Cortex of kidney (tissue), 1 donor: ENCODE measurements at places on chromosomes 6 and 20.

DNA sequence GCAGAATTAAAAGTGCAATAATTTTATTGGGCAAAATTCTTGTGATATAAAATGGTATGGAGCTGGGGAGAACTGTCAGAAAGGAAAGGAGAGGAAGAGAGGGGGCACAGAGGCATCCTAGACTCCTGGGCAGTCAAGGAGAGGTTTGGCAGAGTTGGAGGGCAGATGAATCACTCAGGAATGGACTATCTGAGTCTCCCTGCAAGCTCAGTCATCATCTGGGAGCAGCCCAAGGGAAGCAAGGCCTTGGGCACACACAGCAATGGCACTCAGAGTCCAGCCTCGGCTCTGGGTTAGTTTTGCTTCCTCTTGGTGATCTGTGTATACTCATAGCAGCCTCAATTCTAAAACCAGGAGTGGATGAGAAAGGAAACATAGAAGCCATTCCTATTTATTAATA, 67.2 kb downstream of the SLC22A1 start:
- no peak for DNase-seq

- no peak for DNase-seq
Measured at GRCh38 chr20:63089051-63089907, 82.5 kb upstream of the BHLHE23 start.

GRCh38 chr6:27562027-27562410, 89.1 kb upstream of the ZNF184 start:
- DNase-seq: no peak

GRCh38 chr6:35011096-35012041, 122.3 kb downstream of the ANKS1A start:
- no peak for DNase-seq

DNA sequence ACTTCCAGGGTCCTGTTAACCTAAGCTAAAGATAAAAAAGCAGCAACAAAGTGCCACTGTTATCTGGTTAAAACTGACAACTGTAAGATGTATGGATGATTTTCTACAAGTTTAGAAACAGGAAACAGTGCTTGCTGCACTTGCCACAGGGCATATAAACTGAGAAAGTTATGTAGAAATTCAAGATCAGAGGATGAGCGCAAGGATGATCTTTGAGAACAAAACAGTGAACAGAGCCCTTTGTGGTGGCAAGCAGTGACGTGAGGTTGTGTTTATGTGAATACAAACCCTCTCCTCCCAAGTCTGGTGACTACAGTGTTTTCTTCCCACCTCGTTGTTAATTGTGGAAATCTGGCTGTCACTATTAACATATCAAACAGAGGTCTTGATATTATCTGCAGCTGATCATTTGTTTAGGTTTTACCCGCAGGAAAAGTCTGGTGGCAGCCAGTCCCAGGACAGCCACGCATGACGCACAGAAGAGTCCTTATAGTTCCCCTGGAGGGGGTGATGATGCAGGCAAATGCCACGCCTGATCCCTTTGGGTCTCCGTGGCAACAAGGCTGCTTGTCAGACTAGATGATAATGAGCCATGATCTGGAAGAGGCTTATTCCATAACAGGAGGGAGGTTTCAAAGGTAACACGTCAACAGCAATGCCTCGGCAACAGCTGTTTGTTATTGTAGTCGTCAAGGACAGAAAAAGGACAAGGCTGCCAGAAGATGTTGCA, 43.1 kb upstream of the TNFAIP3 start:
- no peak for DNase-seq

- no peak for DNase-seq
Measured at GRCh38 chr6:163417595-163417994, 3.1 kb downstream of the QKI start.

DNA sequence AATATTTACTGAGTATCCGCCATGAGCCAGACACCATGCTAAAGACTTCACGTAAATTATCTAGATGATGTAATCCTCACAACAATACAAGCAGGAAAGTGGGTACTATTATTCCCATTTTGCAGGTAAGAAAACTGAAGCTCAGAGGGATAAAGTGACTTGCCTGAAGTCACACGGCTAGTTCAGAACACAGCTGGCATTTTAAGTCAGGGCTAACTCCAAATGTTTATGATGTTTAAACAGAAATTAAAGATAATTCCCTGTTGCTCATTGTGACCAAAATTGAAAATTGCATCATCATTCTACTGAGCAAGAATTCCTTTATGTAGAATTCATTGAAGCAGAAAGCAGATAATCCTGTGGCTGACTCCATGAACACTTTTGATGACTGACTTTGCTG, 71.3 kb upstream of the STXBP5 start:
- no peak for DNase-seq

- DNase-seq: no peak
Measured at GRCh38 chr6:44234101-44235025, 11.0 kb downstream of the SLC29A1 start.

DNA sequence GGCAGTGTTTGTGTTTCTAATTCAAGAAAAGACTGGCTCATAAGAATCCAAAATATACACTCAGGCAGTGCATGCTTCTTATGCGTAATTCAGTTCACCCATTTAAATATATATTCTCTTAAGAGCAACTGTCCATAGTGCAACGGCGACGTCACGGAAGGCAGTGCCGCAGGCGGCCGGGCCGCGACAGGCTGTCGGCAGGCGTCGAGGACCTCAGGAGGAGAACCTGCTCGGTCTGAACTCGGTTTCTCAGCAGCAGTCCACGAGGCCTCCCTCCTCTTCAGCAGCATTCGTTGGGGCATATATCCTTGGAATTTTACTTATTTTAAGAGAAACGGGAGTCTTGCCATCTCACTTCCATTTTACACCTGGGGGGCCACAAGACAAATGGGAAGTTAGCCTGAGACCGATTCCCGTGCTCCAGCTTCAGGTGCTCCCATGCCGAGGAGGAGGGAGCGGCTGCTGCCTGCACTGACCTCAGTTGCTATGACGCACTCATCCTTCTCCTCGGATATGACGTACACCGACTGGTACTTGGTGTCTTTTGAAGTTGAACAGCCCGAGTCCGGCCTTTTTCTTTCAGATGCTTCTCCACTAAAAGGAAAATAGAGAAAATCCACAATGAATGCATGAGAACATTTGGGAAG, 8.2 kb downstream of the DLL1 start:
- no peak for DNase-seq

- DNase-seq: no peak
Measured at GRCh38 chr6:2944405-2945152, 26.8 kb downstream of the SERPINB6 start.

DNA sequence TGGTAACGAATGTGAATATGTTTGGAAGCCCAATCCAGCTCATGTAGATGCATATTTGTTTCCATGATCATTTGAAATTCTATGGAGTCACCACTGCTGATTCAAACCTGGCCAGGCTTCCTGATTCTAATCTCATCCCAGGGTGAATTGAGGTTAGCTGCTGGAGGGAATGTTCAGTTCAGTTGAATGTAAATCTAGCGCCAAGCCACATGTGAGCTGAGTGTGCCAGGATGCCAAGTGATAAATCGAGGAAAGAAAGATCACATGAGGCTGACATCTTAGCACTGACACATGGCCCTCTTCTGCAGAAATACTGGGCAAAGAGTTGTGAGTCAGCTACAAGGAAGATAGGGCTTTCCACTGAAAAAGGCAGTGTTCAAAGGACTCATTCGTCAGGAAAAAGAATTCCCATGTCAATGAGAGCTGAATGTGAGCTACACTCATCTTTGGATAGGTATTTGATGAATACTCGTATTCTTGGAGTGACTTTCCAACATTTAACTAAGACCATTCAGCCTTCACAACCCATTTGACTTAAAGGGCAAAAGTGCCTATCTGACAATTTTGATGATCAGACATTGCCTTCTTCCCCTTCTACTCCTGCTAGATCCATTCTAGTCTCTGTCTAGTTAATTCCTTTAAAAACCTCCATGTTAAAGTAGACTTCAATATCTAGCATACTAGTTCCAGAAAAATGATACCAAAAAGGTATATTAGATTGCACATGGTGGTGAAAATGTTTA, 172.1 kb downstream of the MTFR2 start:
- no peak for DNase-seq

- DNase-seq: no peak
Measured at GRCh38 chr6:81668615-81669047, 83.8 kb downstream of the TENT5A start.

GRCh38 chr20:33301192-33301930, 18.3 kb downstream of the BPIFB1 start:
- DNase-seq: no peak

GRCh38 chr6:141167945-141168344, 964.8 kb upstream of the GJE1 start:
- DNase-seq: no peak

DNA sequence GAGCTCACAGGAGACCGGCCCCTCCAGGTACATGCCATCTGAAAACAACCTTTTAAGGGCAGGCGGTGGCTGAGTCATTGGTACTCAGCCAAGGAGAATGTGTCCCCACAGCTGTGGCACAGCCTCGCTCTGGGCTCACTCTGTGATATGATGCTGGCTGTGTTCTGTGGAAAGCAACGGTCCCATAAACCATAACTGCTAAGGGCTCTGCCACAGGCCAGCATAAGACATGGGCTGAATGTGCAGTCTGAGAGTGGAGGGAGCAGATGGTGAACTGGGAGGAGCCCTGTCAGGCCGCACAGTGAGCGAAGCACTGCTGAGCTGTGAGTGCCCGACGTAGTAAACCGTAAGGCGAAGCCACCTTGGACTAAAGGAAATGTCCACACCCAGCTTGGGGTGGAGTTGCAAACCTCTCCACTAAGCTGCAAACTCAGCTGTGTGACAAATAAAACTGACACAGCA, 375.8 kb downstream of the THBS2 start:
- DNase-seq: no peak

- DNase-seq: no peak
Measured at GRCh38 chr6:127102299-127102698, 16.2 kb upstream of the RSPO3 start.

DNA sequence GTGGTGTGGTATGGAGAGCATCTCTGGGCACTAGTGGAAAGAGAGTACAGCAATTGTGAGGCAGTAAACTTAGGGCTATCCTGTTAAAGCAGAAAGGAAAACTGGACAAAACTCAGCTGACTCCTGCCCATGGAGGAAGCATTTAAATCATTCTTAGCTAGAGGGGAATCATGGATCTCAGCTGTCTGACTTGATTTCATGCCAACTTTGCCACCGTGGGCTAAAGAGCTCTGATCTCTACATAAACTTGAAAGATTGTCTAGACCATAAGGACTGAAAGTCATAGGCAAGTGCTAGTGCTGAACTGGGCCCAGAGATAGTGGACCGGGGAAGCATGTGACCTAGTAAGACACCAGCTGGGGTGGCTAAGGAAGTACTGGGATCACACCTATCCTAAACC, 651.8 kb downstream of the COL12A1 start:
- DNase-seq: no peak

DNA sequence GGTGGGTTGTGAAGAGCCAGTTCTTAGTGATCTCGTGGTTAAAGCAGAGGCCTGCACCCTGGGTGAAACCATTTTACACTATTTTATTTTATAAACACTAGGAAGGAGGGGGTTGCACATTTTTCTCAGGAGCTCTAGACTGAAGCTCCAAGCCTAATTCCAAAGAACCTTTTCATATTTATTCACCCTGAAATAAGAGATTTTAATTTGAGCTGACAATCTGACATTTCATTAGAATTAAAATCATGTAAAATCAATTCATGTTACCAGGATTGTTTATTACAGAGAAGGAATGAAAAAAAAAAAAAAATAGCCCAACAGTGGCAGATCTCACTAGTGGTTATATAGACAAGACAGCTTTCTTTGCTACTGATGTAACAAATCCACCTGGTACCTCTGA, 222.5 kb upstream of the SOX4 start:
- no peak for DNase-seq

- no peak for DNase-seq
Measured at GRCh38 chr6:105844275-105844883, 241.8 kb upstream of the PRDM1 start.

GRCh38 chr6:167651318-167652041, 175.2 kb upstream of the AFDN start:
- DNase-seq: no peak

- no peak for DNase-seq
Measured at GRCh38 chr6:6760002-6760401, 171.5 kb downstream of the LY86 start.

DNA sequence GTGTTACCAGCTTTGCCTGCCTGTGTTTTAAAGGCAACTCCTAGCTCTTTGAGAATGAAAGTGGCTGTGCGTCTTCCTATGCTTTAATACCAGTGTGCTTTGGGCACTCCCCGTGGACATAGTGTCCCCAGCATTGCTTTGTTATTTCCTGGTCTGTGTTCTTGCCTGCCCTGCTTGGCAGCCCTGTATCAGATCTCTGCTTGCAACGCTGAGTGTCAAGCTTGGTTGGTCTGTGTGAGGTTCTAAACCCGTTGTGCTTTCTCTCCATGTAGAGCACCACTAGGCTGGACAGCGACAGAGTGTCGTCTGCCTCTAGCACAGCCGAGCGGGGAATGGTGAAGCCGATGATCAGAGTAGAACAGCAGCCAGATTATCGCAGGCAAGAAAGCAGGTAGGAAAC, 80.2 kb downstream of the AFDN start:
- DNase-seq: no peak

- DNase-seq: no peak
Measured at GRCh38 chr20:39897058-39897457, 792.0 kb downstream of the MAFB start.

DNA sequence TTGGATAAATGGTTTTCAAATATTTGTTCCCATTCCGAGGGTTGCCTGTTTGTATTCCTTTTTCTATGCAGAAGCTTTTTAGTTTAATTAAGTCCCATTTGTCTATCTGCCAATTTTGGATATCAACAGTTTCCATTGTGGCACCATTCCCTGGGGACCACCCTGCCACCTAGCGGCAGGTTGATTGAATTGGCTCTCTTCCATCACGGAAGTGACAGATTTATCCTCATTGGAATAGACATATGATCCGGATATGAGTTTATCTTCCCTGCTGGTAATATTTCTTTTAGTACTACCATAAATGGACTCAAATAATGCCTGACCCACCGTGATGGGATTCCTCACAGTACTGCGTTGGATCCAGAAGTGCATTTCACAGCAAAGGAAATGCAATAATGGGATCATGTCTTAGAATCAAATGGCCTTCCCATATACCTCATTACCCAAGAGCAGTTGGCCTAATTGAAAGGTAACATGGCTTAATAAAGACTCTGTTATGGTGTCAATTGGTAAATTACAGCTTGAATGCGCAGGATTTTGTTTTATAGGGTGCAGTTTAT, 327.0 kb downstream of the BMP2 start:
- DNase-seq: no peak

DNA sequence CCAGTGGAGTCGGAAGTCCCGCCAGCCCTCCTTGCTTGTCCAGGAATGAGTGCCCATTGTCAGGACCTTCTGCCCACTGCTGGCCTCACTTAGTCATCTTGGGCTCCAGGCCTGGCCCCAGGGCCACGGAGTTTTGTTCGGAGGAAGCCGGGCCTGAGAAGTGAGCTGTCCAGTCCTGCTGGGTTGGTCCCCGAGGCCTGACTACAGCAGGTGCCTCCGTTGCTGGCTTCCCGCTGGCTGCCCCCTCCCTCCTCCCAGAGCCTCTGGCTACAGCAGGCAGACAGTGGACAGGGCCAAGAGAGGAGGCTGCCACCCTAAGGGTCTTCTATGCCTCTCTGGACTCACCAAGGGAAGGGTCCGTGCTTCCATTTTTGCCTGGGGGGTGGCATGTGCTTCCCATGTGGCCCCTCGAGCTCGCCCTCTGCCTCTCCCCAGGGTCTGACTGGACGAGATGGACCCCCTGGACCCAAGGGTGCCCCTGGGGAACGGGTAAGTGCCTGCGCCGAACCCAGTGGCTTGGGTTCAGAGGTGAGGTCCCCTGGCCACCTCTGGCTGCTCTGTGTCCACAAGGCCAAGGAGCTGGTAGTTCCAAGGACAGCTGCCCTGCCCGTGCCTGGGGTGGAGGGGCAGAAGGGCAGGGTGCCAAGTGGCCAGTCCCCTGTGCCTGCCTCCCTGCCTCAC, 2.8 kb downstream of the COL9A3 start:
- no peak for DNase-seq

GRCh38 chr6:34600796-34601195, 44.7 kb upstream of the SPDEF start:
- DNase-seq: no peak
